ENCODE measurements at places on chromosomes 3 and 15. TPM values are rescaled to one million over a fixed set of nuclear protein-coding genes. Genes with fewer than 3 reads are reported as not detected.

LEKR1 gene
- total RNA-seq: 0.59 TPM

GRCh38 chr15:62637950-62638619, 404.5 kb upstream of the TPM1 start:
- no peak for DNase-seq

DGKG gene
- total RNA-seq: 0.12 TPM

DNA sequence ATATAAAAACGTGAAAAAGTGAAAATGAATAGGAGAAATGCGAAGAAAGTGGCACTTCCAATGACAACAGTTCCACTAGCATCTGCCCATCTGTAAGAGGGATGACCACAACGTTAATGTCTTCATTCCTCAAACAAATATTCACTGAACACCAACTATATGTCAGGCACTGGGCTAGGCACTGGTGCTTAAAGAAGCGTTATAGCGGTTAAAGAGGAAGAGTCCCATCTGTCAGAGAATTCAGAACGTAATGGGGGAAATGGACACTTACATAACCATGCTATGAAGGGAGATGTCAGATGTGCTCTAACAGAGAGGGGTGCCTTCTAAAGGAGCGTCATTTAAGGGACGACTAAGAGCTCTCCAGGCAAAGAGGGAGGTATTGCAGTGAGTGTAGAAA, 8.2 kb downstream of the RUBCN start:
- DNase-seq: no peak

GRCh38 chr3:4447295-4447999, 19.6 kb downstream of the SUMF1 start:
- no peak for DNase-seq

THPO gene
- not detected for total RNA-seq

DNA sequence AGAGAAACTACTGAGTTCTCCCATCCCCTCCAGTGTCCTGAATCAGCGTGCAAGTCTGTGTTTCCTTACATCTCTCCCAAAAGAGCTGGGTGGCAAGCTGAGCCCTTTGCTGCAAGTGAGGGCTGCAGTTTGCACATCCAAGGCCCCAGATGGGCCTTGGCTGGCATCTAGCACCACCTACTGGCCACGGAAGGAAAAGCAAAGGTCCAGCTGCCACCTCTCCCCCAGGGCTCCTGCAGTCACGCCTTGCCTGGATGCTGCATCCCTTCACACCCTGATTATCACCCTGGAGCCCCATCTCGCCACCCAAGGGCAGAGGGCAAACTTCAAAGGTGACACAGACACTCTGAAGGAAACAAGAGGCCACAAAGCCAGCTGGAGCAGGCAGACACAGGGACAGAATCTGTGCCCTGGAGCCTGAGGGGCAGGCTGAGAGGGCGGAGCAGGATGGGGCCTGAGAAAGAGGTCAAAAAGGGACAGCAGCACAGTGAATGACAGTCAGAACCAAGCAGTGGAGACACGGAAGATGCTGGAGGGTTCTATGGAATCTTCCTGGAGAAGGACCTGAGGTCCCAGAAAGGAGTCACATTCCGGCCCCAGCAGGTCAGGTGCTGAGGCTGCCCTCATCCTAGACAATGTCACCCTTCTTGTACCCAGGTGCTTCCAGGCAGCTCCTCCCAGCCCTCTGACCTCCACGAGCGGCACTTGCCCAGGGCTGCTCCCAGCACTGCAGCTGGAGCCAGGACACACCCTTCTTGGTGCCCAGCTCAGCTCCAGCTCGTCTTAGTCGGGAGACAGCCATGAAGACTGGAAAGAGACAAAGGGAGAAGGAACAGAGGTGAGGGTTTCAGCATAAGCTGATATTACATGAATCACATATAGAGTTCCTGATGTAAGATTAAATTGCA, 18.3 kb upstream of the NTRK3 start:
- DNase-seq: peak; percentile 77

DNA sequence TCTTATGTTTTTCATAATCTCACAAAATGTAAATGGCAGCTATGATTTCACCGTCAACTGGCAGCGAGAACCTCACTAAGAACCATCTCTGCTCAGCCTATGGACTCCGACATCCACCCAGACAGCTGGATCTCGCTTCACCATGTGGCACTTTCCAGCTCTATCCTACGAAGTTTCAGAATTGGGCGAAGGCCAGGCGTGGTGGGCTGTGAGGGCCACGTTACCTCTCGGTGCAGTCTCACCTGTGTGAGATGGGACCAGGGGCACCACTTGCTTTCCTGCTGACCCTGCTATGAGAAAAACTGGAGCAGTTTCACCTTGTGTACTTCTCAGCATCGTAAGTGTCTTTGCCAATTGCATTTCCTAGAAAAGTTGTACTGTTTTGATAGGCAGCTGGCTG, 32.3 kb downstream of the CHDH start:
- peak; percentile 3 for DNase-seq

GRCh38 chr3:180252683-180253082, 215.9 kb upstream of the PEX5L start:
- no peak for DNase-seq

- DNase-seq: no peak
These were observed 8.5 kb upstream of the TUSC7 start for GRCh38 chr3:116701070-116701469.

DNA sequence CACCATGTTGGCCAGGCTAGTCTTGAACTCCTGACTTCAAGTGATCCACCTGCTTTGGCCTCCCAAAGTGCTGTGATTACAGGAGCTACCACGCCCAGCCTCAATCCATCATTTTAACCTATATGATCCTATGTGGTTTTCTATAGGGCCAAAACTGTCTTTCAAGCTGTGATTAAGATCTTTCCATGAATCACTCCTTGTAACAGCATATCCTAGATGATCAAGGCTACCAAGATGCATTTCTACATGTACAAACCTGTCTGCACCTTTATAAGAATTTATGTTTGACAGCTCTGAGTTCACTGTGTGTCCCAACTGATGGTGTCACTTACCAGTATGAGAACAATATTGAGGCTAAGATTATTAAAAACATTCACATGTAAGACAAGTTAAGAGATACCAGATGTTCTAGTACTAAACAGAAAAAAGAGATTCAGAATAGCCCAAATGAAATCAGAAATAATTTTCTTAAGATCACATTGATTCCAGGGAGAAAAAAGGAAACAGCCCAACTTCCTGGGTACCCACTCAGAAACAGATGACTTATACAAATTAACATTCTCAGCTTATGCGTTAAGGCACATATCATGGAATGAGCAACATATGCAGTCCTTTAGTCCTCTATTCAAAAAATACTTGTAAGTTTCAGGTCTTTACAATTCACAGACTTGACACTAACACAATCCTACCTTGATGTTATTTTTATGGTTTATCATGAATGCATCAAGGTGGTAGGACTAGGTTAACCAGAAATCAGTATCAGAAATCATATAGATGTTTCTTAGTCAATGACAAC, 24.8 kb upstream of the PPIB start:
- no peak for DNase-seq

- DNase-seq: no peak
These were observed at the start of gene IL17RE for GRCh38 chr3:9902372-9903237. TSS of gene IL17RE (plus strand) at chr3:9902848. CDS start at chr3:9902933, 85 bp downstream.

GRCh38 chr3:71430941-71431552, 152.5 kb downstream of the FOXP1 start:
- DNase-seq: no peak

GRCh38 chr3:175269394-175269793, 410.3 kb downstream of the NAALADL2 start:
- no peak for DNase-seq

- no peak for DNase-seq
These were observed 7.0 kb upstream of the TFG start for GRCh38 chr3:100702082-100702979.

DNA sequence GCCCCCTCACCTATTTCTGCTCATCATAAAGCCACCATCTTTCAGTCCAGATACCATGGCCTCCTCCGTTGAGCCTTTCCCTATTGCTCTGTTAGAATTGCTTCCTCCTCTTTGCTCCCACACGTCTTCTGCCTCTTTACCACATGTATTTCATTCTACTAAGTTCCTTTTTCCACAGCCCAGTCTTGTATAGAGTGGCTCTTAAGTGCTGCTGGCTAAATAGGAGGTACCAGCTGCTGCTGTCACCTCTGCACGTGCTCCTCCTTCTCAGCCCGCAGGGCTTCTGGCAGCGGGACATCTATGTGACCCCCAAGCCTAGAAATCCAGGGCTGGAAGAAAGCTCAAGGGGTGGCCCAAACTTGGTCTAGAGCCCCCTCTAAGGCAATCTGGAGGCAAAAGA, 38.8 kb upstream of the PLXND1 start:
- no peak for DNase-seq

GRCh38 chr3:50127251-50127691, 27.9 kb upstream of the SEMA3F start:
- no peak for DNase-seq

RYR3 gene
- total RNA-seq: not detected

GRCh38 chr15:59976480-59977271, 27.4 kb upstream of the FOXB1 start:
- peak; percentile 70 for DNase-seq

SNX1 gene
- total RNA-seq: 102 TPM

GRCh38 chr3:161108840-161109239, 3.7 kb upstream of the B3GALNT1 start:
- DNase-seq: no peak

DNA sequence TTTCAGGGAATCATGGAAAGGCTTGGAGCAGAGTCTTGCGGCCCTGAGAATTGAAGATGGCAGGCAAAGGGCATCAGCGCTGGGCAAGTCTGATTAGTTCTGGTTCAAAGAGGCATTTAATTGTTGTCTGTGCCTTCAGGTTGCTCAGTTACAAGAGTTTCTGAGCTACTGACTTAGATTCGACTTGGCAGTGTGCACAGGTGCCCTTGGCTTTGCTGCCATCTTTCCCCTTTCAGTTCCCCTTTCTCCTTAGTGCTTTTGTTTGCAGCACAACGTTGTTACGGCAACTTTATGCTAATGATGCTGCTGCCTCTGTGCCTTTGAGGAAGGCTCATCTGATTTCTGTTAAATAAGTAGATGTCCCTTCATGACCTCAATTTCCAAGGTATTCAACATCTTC, 12.5 kb downstream of the P2RY14 start:
- no peak for DNase-seq

Measured in activated CD4-positive, alpha-beta memory T cell treated with anti-CD3 and anti-CD28 coated beads for 36 hours (primary cell).